Stimulated activated CD8-positive, alpha-beta memory T cell treated with anti-CD3 and anti-CD28 coated beads, Interleukin-15, amount 100 ng/mL, for 48 hours (primary cell): ENCODE measurements at places on chromosomes 3 and 15.

GRCh38 chr3:10357592-10358308 lies 36.8 kb upstream of the SEC13 start:
- no peak for DNase-seq

- DNase-seq: no peak
These were observed 353.7 kb upstream of the SEMA6D start for GRCh38 chr15:47363653-47364052.

DNA sequence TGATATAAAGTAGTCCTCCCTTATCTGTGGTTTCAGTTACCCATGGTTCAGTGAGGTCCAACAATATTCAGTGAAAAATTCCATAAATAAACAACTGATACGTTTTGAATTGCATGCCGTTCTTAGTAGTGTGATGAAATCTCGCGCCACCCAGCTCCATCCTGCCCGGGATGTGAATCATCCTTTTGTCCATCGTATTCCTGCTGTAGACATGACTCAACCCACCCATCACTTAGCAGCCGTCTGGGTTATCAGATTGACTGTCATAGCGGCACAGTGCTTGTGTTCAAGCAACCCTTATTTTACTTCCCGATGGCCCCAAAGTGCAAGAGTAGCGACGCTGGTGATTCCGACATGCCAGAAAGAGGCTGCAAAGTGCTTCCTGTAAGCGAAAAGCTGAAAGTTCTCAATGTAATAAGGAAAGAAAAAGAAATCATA lies 48.0 kb upstream of the MEX3B start:
- DNase-seq: no peak

DNA sequence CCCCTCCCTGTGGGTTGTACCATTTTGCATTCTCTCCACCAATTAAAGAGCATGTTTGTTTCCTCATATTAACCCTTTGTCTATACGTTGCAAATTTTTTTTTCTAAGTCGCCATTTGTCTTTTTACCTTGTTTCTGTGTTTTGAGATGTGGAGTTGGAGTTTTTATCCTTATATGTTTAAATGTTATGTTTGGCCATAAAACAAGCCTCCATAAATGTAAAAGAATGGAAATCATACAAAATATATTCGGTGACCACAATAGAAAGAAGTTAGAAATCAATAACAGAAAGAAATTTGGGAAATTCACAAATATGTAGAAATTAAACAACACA lies 29.2 kb downstream of the LRRK1 start:
- no peak for DNase-seq

- no peak for DNase-seq
These were observed 59.3 kb upstream of the TRA2B start for GRCh38 chr3:185997130-185997529.

DNA sequence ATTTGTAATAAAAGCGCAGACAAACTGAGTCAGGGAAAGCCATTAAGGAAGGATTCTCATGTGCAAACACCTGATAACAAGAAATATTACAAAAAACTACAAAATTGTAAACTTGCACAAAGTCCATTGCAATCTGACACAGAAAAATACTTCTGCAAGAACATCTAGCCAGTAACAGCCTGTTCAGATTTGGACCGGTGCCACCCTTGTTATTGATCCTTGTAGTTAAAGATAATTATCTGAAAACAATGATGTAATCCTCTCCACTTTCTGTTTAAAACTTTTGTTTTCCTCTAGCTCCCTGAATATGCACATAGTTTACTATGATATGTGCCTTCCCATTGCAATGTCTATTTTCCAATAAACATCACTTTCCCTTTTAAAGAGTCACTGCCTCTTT lies 1090.2 kb downstream of the PLOD2 start:
- DNase-seq: no peak

DNA sequence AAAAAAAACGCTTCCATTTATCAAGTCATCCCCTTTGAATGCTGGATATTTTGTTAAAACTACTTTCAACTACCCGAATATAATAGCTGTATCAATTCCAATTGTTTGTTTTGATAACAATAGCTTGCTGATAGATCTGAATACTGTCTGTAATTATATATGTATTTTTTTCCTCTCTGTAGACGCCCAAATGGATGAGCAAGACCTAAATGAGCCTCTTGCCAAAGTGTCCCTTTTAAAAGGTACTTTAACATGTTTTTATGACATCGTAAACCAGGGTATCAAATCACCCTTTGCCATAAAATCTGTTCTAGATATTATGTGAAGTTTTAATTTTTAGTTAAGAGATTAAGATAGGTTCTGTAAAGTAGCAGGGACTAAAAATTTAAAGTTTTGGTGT lies 111.5 kb upstream of the FLNB start:
- DNase-seq: no peak

GRCh38 chr3:156299569-156299968 lies 179.2 kb downstream of the KCNAB1 start:
- no peak for DNase-seq

GRCh38 chr3:129518581-129518980 lies 9.9 kb upstream of the RHO start:
- DNase-seq: no peak

DNA sequence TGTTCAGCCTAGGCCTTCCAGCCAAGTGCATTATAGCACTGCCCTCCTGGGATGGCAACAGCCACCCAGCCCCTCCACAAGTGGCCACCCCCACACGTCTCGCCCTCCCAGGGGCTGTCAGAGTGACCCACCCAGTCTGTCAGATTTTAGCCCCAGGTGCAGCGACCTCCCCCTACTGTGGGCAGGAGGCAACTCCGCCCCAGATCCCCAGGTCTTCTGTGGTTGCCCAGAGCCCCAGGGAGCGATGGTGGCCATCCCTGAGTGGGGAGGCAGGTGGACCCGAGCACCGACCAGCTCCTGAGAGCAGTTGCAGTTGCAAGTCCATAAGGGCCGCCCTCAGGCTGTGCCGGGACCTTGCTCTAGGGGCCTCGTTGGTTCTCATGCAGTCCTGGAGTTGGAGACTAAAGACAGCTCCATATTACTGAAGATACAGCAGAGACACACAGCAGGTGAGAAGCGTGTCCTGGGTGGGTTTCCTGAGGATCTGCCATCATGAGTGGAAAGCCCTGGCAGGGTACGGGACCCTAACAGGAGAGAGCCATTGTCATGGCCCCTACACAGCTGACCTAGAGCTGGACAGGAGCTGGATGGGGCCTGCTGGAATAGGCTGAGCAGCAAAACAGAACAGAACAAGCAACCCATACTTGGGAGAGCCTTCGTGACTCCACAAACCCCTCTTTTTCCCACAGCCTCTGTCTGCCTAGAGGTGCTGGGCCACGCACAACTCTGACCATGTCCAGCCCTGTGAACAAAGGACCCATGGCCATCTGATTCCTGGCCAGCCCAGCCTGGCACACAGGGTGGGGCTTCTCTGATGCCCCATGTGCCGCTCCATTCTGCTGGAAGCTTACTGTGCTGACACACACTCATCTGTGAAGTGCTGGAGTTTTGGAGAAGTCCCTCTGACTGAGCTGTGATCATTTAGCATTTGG lies 110.3 kb upstream of the ALDH1A3 start:
- DNase-seq: no peak

DNA sequence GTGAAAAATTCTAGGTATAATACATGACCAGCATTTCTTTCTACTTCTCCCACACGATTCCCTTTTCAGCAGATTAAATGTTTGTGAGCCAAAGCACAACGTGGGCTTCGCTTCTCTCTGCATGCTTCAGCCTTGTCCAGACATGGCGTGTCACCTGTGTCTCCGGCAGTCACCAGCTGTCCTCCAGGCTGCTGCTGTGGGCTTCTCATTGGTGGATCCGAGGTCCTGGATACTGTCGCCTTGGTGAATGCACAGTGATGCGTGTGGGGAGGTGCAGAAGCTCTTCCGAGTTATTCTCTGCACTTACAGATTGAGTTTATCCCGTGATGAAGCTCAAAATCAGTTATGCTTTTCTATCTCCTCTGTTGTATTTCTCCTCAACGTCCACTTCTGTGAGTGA lies 23.0 kb upstream of the GOLGA8J start:
- no peak for DNase-seq

GRCh38 chr3:187942658-187943241 lies 197.5 kb upstream of the BCL6 start:
- no peak for DNase-seq
